Choroid plexus epithelial cell (primary cell): ENCODE measurements at places on chromosomes 5 and 9.

- no peak for DNase-seq
These were observed 210.7 kb upstream of the CDH10 start for GRCh38 chr5:24855485-24855884.

DNA sequence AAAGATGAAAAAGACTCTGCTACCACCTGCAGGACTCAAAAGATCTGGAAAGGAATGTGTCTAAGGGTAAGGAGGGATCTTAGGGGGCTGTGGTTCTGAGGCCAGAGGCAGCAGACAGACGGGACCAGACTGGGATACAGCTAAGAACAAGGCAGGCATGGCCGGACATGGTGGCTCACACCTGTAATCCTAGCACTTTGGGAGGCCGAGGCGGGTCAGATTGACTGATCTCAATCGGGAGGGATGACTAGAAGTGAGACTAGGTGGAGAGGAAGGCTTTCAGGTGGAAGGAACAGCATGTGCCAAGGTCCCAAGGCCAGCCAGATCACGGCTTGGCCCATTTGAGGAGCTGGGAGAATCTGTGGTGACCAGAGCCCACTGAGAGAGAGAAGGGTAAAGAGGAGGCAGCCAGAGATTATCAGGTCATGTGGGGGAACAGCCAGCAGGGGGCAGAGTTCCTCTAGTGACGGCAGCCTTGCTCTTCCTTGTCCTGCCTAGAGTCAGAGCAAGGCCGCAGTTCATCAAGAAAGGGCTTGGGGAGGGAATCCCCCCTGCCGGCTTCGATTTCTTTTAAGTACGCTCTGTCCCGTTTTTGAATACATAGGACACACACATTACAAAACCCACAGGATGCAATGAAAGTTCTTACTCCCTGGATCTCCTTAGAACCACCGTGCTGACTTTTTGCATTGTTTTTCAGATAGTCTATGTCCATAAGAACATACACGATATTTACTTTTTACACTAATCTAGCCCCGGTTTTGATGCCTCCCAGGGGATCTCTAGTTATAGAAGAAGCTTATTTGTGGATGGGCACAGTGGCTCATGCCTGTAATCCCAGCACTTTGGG is 2.6 kb upstream of the OLFML2A start:
- peak; percentile 86 for DNase-seq

DNA sequence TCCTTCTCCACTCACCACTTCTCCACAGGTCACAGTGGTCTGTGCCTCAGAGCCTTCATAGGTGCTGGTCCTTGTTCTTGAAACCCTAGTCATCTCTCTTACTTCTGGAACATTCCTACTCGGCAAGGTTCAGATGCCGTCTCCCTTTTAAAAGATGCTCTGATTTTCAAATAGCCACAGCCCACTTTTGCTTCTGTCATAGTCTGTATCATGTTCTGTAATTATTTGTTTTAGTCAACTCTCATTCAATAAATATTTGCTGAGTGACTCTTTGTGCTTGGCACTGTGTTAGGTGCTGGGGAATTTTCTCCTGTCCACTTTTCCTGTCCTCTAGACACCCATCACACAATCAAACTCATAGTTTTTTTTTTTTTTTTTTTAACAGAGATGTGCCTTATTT is 181.3 kb upstream of the IL12B start:
- DNase-seq: no peak

GRCh38 chr5:41263335-41263734 is 50.0 kb upstream of the C6 start:
- DNase-seq: no peak

DNA sequence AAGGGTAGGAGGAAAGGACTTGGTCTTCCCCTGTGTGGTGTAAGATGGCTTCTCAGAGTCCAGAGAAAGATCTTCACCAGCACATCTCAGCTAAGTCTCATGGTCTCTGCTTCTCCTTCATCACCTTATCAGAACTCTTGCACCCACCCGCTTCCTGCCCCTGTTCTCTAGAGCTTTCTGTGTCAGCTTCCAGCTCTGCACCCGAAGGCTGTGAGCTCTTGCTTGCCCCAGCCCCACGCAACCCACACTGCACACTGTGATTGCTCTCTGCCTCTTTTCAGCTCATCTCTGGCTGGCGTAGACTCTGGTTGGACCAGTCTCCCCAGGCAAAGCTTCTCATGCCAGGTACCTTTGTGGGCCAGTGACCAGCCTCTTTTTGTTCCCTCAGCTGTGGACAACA is 93.2 kb upstream of the RAPGEF1 start:
- no peak for DNase-seq

- DNase-seq: no peak
These were observed 180.0 kb upstream of the PTGER4 start for GRCh38 chr5:40499518-40500273.

DNA sequence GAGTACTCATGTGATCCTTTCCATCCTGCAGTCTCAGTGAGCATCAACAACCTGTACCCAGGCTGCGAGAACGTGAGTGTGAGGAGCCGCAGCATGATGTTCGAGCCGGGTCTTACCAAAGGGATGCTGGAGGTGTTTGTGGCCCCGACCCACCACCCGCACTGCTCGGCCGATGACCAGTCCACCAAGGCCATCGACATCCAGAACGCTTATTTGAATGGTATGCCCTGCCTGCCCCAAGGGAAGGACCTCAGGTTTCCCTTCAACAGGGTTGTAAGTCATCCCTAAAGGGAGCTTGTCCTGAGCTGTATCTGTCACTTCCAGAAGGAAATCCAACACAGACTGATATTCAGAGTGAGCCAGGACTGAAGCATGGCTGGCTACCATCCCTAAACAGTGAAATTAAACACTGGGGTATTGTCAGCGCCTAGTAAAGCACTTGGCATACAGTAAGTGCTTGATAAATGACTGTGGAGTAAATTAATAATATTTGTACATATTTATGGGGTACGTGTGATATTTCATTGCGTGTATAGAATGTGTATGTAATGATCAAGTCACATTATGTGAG is 39.3 kb upstream of the CTSL start:
- no peak for DNase-seq

- peak; percentile 48 for DNase-seq
These were observed 5.2 kb downstream of the PCSK1 start for GRCh38 chr5:96427824-96428223.

GRCh38 chr9:106962615-106963363 is 99.8 kb downstream of the ZNF462 start:
- DNase-seq: peak; percentile 70

DNA sequence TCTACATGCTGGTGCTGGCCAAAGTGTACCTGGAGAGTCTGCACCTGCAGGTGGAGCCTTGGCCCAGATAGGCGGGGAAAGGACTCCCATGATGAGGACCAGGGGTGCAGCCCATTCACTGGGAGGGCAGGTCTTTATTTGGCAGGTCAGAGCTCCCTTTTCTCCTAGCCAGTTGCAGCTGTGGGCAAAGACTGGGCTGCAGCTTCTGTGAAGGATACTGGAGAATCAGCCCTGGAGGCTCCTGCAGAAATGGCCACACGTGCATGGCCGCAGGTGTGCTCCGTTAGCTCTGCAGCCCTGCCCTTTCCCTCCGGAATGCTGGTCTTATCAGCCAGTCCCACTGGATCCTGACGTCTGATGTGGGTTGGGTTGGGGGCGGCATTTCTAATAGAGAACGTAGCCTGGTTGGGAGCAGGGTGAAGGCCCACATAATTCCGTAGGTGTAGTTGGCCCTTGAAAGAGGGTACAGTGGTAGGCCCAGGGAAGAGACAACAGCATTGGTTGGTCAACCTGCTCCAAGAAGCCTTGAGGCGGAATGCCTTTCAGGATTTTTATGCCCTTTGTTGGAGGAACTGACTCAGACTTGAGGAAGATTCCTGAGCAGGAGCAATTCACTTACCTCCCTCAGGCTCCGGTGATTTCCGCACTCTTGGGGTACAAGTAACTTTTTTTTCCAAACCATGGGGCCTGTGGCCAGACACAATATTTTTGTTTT is 22.0 kb upstream of the TIFAB start:
- DNase-seq: no peak

DNA sequence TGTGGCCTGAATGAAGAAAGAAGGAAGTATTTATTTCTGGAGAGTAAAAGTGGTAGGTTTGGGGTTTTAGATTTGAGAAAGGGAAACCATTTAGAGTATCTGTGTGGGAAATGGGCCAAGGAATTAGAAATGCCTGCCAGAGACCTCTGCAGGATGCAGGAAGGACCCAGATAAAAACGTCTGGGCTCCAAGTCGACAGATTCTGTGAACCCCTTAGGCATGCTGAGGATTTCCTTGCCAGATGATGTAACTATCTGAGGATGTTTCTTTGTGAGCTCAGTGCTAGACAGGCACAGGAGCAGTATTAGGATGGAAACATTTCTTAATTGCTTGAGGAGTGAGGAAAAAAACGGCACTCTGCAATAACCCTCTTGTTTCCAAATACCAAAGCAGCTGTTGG is 251.8 kb upstream of the DMRT1 start:
- peak; percentile 67 for DNase-seq

GRCh38 chr9:126517833-126518356 is 95.8 kb upstream of the LMX1B start:
- DNase-seq: no peak

DNA sequence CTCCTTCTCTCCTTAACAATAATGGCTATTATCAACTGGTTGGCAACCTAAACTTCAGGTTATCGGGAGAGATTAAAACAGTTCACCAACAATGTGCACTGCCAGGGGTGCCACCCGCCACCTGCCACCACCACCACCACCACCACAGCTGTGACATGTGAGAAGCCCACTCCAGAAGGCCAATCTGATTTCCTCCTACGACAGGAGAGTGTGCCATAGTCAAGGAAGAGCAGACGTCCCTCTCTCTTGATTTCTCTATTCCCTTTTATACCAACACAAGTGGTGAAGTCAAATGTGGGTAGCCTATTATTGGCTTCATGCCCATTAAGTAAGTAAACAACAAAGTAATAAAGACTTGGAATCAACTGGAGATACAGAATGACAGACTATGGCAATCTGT is 22.4 kb downstream of the GNAQ start:
- DNase-seq: no peak

DNA sequence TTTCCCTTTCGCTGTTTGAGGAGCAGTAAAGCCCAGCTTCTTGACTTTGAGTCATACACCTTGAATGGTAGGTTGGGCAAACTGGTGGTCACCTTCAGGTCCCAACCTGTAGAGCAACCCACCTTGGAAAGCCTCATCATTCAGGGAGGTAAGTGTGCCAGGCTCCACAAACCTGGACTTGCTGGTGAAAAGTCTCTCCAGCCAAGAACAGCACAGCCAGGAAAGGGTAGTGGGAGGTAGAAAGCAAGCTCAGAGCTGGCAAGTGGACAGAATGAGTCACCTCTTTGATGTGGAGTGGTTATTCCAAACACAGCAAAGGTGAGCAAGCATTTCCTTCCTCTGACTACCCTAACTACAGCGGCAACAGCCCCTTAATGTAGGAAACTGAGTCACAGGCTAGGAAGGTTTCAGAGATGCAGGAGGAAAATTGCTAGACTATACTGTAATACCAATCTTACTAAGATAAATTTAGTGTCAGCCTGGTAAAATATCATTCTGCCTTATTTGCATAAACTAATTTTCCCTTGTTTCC is 117.5 kb upstream of the MTAP start:
- DNase-seq: peak; percentile 81

DNA sequence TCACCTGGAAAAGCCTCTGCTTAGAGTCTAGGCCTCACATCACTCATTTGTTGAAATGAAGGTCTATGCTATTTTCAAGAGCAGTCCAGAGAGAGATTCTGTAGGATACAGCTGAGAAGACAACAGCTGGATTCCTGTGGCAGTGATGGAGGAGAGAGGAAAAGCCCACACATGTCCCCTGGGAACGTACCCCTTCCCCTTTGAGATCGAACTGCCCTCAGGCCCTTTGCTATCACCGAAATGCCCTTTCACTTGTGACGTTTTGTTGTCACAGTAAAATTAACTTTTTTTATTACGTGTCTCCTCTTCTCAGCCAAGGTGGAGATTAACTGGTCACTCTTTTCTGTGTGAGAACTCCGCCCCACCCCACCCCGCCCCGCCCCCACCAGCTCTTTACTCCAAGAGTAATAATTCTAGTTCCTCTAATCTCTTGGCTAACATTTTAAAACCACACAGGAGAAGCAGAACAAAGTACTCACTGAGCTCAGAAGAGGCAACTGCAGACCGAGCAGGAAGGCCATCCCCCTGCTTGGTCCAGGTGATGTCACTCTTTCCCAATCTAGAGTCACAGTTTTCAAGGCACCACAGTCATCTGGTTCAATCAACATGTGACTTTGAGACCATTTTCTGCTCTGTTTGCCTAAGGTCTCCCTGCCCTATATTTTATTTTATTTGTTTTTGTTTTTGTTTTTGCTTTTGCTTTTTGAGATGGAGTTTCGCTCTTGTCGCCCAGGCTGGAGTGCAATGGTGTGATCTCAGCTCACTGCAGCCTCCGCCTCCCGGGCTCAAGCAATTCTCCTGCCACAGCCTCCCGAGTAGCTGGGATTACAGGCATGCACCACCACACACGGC is 105.6 kb downstream of the SUSD1 start:
- no peak for DNase-seq

DNA sequence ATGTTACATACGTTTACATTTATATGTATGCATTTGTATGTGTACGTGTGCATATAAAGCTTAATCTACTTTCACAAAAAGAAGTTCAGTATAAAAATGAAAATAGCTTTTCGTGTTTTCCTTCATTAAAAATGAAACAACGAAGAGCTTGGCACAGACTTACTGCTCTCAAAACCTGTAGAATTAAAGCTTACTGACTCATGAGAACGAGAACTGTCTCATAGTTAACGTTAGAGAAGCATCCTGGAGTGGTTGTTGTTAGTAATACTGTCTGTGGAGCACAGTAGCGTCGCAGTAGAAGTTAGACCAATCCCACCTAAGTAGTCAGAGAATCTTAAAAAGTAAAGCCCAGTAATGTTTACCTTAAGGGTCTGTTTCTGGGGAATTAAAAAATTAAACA is 1.3 kb downstream of the MAT2B start:
- DNase-seq: peak; percentile 58
